ENCODE measurements at places on chromosomes 5 and 9.

DNA sequence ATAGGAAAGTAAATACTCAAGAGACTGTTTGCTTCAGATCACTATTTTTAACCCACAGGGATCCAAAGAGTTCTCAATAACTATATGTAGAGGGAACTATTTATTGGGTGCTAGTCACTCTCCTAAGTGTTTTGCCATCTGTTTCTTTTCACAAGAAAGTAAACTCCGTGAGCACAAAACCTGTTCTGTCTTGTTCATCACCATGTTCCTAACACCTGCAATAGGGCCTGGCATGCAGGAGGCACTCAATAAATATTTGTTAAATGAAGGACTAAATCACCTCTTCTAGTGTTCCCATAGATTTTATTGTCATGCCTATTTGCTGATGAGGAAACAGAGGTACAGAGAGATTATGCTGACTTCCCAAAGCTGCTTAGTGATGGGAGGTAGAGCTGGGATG, 118.2 kb downstream of the VCAN start:
- DNase-seq: no peak

DNA sequence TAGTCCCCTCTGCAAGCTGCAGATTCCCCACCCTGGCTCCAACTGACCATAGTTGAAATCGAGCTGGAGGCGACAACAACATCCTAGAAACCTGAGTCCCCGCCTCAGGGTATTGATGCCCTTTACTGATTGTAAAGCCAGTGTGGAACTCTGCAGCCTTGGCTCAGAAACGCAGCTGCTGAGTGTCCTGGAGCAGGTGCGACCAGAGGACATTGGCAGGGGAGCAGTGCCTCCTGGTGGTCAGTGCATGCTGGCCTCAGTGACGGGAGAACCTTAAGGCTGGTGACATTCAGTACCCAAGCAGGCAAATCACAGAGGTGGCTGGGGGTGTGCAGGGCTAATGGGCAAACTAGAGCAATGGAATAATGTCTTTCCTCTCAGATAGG, 20.4 kb upstream of the ZNF354B start:
- DNase-seq: no peak

DNA sequence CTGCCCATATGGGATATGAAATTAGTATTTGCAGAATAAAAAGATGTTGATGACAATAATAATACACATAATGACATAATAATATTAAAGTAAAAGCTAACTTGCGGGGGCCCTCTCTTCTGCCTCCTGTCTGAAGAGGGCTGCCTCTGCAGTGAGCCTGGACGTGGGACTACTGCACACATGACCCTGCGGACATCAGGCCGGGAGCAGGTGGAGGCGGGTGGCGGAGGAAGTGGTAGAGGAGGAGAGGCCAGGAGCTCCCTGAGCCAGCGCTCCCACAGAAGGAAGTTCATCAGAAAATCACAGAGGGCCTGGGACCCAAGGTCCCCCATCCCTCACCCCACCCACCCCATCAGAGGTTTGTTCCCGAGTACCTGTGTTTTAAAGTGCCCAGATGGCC, 60.5 kb downstream of the ROPN1L start:
- no peak for DNase-seq

DNA sequence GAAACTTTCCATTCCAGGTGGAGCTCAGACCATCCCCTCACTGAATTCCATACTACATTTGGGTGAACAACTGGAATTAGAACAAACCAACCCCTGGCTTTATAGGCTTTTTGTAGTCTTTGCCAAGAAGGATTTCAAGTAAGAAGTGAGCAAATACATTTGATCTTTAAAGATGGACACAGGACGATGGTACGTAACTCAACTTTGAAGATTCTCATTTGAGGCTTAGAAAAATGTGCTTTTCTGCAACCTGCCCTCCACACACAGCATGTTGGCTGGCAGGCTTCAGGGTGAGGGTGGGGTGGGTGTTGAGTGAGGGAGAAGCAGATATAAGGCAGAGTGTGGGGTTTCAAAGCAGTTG, 175.8 kb downstream of the DCP2 start:
- no peak for DNase-seq

- no peak for DNase-seq
These were observed 130.2 kb downstream of the ARRDC3 start for GRCh38 chr5:91252916-91253315.

DNA sequence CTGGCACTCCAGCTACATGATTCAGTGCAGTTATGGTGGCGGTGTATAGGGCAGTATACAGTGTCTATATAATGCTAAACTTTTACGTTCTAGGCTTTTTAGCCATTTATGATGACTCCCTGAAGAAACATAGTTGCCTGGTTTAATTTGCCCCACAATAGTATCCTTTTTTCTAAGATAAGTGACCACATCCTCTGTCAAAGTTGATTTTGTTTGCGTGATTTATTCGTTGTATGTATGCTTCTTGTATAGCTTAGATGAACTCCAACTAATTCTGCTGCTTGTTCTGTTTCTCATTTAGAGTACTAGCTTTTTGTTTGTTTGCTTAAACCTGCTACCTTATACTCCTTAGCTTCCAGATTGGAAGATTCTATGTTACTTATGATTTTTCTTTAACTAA, 83.6 kb downstream of the ERMP1 start:
- no peak for DNase-seq

- DNase-seq: no peak
These were observed 43.5 kb downstream of the AGXT2 start for GRCh38 chr5:35004200-35004599.

- DNase-seq: no peak
These were observed 18.8 kb downstream of the ANKH start for GRCh38 chr5:14852779-14853178.

DNA sequence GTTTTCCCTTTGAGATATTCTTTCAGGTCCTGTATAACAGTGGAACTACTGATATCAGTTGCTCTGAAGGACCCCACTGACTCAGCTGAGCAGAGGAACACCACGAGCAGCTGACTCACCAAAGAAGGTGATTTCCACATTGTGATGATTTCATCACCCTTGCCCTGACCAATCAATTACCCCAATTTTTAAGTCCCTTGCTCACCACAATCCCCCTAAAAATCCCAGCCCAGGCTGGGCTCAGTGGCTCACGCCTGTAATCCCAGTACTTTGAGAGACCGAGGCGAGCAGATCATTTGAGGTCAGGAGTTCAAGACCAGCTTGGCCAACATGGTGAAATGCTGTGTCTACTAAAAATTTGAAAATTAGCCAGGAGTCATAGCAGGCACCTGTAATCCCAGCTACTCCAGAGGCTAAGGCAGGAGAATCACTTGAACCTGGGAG, 125.3 kb upstream of the ABCA1 start:
- peak; percentile 66 for DNase-seq

DNA sequence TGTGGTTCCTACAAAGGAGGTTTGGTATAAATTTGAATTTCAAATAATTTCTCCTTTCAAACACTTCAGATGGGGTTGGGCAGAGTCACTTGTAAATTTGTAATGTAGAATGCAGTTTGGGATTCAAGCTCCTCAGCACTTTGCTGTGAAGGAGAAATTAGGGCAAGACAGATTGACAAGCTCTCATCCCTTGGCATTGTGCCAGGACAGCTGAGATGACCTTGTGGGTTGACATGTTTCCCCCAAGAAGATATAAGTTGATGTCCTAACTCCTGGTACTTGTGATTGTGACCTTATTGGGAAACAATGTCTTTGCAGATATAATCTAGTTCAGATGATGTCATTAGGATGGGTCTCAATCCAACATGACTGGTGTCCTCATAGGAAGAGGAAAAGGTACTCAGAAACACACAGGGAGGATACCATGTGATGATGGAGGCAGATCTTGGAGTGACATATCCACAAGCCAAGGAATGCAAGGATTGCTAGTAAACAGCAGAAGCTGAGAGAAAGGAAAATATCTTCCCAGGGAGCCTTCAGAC, 408.3 kb downstream of the MED10 start:
- no peak for DNase-seq

DNA sequence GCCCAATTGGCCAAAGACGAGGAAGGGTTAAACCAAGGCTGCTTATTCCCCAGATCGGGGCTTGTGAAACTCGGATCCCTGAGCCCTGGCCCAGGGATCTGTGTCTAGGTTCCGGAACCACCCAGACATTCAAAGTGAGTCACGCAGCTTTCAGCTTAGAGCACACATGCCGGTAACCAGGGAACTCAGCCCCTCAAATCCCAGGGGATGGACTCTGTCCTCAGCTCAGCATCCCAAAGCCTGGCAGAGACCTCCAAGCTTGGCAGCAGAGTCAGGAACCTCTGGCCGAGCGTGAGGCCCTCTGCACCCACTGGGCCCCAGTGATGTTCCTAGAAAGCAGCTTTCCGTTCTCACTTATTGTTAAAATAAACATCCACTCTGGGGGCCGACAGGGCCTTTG, 5.1 kb downstream of the PNPLA7 start:
- peak; percentile 87 for DNase-seq

DNA sequence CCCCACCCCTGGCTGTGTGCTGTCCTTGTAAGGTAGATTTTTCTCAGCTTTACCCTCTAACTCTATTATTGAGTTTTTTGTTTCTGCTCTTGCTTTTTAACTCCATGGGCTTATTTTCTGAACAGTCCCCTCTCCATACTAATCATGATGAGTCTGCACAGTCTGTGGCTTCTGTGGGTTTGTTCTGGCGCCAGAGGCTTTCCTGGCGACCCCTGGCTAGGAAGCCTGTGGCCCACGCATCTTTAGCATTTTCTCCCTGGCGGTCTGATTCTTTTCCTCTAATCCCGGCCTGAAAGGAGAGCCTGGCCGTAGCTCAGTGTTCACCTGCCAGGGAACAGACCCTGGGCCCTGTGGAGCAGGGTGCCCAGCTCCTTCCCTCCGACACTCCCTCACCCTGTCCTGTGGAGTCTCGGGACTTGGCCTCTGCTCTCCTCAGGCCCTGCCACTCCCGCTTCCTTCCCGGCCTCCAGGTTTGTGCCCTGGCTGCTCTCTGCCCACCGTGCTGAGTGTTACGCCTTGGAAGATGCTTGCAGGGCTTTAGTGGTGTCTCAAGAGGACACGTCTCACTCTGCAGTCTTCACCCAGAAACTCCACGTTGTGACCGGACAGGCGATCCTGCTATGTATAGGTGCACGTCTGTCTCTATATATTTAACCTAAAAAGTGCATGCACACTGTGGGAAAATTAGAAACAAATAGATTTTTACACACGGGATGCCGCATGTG, 31.7 kb upstream of the LRRC14B start:
- no peak for DNase-seq

GRCh38 chr9:101375546-101375945, 9.3 kb downstream of the BAAT start:
- DNase-seq: no peak

DNA sequence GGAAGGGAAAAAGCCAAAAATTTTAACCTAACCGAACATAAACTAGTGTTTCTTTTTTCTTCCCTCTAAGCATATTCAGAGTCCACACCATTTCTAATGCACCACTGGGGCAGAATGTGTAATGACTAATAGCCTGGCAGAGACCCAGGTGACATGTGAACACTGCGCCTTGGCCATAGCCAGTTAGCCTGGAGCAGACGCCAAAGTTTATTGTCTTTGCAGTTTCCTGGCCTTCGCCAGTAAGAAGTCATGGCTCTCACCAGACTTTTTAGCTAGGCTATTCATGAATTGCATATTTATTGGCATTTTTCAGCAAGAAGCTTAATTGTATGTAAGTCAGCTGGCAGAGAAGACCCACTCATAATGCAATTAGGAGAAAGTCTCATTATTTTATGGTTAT, 182.8 kb upstream of the SLC27A6 start:
- DNase-seq: peak; percentile 90

- no peak for DNase-seq
These were observed 212.9 kb downstream of the PBX3 start for GRCh38 chr9:125959951-125960619.

GRCh38 chr9:134360897-134361296, 34.6 kb downstream of the RXRA start:
- DNase-seq: no peak

- no peak for DNase-seq
These were observed 79.0 kb downstream of the ADCY2 start for GRCh38 chr5:7474821-7475403.

- peak; percentile 37 for DNase-seq
These were observed 179.5 kb upstream of the TARS1 start for GRCh38 chr5:33261305-33261704.

- DNase-seq: no peak
These were observed 115.1 kb upstream of the IRX4 start for GRCh38 chr5:1997640-1998347.

DNA sequence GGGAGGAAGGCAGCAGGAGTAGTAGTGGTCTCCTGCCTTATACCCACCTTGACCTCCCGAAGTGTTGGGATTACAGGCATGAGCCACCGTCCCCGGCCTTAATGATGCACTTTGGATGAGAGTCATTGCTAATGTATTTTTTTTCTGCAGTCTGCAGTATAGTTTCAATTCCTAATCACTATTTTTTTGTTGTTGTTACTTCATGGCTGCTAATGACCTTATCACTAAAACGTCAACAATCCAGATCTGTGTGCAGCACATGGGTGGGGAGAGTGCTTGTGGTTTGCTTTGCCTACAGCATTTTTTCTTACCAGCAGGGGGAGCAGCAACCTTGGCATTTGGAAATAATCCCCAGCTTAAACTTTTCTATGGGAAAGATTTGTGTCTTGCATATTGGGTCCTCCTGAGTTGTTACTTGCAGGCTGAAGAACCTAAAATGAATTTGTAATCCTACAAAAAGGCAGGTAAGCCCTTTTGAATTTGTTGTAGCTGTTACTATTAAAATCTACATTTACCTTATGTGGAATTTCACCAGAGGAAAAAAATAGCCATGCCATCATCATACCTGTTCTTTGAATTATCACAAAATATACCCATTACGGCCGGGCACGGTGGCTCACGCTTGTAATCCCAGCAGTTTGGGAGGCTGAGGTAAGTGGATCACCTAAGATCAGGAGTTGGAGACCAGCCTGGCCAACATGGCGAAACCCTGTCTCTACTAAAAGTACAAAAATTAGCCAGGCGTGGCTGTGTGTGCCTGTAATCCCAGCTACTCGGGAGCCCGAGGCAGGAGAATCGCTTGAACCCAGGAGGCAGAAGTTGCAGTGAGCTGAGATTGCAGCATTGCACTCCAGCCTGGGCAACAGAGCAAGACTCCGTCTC, 6.3 kb upstream of the MED7 start:
- peak; percentile 47 for DNase-seq

Measured in fibroblast of gingiva (primary cell).